CD4-positive, alpha-beta T cell (primary cell): ENCODE measurements at places on chromosomes 5 and 9. TPM values are rescaled to one million over a fixed set of nuclear protein-coding genes. Genes with fewer than 3 reads are reported as not detected.
A peak's percentile ranks its signal among the peaks of the same experiment; 100 is the strongest.

The SLC45A2 gene
- total RNA-seq, result not detected

The ANXA2R gene
- 45.6 TPM for total RNA-seq

The PCDHGB5 gene
- total RNA-seq, result 0.20 TPM

The IFNK gene
- total RNA-seq, result not detected

The LCN9 gene
- not detected for total RNA-seq

The GZMA gene
- 3.5 TPM for total RNA-seq

The BTNL9 gene
- not detected for total RNA-seq

- no peak for DNase-seq
Observed at GRCh38 chr9:76452839-76453238, 6.1 kb upstream of the GCNT1 start.

DNA sequence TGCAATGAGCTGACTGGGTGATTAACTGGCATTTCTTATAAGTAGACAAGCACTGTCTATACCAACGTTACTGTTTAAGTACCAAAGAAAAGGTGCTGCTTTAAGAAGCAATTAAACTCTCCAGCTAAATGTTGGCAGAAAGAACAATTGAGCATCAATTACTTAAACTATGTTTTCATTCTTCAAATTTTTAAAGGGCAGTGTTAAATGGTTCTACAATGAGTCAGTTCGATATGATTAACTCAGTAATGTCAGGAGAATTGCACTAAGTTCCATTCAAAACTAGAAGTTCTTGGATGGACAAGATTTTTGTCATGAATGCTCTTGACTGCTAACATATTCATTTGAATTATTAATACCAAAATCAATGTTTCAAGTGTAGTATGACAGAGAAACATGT, 593.7 kb downstream of the DNAH5 start:
- DNase-seq, result no peak

GRCh38 chr5:154242442-154242841, 51.9 kb downstream of the GALNT10 start:
- no peak for DNase-seq

DNA sequence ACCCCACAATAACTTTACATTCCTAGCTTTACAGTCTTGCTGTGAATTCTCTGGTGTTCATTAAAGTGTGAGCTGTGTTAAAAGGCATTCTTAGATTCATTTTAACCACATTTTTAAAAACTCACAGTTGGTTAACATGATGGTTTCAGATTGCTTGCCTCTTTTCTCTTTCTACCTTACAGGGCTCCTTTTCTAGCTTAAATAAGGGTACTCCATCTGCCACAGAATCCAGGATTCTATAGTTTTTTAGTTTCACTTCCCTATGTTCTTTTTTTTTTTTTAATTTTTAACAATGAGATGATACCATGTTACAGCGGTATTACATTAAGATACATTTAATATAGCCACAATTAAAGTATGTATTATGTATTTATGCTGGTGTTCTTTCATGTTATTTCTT, 3.9 kb upstream of the FBXO4 start:
- no peak for DNase-seq

- DNase-seq, result no peak
Observed at GRCh38 chr9:73565026-73565425, 413.4 kb downstream of the ANXA1 start.

DNA sequence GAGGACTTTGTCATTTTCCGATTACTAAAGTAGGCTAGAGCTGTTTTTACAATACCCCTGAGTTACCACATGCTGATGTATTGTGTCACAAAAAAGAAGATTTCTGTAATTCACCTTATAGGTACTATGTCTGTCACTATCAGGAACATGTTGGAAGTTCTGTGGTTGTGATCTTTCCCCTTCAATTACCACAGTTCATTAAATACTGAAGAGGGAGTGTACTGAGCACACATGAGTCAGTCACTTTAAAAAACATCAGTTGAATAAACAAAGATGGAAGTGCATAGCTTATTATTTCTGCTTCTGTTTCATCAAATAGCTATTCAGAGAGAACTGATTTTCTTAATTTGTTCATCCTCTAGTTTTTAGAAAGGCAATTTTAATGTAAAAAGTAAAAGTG, 31.7 kb downstream of the AP3S1 start:
- no peak for DNase-seq

- DNase-seq, result no peak
Observed at GRCh38 chr5:137933491-137933911, 44.2 kb downstream of the PKD2L2 start.

- DNase-seq, result no peak
Observed at GRCh38 chr5:178235588-178235974, 3.0 kb upstream of the PHYKPL start.

DNA sequence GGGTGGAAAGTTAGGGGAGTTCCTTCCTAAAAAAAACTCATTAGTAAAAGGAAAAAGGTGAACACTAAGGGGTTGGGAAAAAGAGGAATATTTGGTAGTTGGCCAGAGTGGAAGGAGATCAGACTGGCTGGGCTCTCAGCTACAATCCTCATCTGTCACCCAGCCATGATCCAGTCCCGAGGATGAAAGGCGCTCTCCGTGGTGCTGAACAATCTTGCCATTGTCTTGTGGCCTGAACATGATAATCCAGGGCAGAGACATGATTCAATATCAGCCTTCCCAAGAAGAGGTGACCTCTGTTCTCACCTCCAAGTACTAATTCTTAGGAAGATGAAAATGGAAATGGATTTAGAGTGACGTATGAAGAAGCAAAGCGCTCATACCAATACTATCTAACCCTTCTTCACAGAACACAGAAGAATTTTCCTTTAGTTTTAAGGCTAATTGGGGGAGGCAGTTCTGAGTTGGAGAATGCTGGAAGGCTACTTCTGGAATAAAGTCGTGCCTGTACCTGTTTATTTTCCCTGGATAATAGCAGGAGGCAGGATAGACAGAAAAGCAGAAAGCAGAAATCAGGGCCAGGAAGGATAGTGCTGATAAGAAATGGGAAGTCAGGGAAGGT, 36.6 kb upstream of the MYORG start:
- DNase-seq, result peak; percentile 11

GRCh38 chr9:136605988-136606660, 56.6 kb upstream of the EGFL7 start:
- DNase-seq, result no peak

DNA sequence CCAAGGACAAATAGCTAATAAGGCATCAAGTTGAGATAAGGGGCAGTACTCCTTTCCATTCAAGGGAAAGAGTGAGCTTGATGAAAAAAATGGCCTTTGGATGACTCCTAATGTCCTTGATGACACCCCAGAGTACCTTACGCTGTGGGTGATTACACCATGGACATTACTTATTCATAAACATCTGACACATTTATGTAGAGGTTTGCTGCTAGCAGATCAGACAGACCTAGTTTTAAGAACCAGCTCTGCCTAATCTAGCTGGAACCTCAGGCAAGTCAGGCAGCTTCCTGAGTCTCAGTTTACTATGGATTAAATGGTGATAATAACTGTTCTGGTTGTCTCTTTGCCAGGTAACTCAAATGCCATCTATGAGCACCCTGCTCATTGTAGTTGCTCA, 2.8 kb downstream of the ALDOB start:
- no peak for DNase-seq

DNA sequence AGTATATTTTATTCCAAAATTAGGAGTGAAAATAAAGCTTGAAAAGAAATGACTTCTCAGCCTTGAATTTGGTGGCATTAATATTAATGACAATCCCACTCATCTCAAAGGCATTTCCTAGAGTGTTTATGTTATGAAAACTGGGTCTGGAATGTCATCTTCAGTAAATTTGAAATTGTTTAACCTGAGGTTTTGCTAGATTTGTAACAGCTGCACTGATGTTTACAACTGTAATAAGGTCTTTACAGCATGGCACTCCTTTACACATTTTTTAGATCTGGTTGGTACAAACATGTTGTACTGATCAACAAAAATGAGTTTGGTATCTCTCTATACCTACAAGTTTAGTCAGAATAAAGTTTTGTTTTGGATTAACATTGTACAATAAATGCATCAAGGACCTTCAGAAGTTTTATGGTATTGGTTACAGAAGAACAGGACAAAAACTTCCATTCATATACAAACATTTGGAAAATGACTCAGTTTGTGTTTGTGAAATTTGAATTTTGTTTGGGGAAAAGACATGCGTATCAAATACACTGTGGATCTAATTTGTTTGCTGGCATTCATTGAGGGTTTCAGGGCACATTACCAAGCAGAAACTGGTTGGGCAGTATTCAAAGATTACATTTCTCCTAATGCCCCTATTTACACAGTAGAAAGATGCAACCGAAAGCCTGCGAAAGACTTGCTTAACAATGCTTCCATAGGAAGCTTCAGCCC, 11.6 kb downstream of the FANCC start:
- DNase-seq, result no peak

GRCh38 chr5:57435701-57436134, 46.9 kb downstream of the ACTBL2 start:
- no peak for DNase-seq
